ENCODE measurements at places on chromosomes 11 and 22.

DNA sequence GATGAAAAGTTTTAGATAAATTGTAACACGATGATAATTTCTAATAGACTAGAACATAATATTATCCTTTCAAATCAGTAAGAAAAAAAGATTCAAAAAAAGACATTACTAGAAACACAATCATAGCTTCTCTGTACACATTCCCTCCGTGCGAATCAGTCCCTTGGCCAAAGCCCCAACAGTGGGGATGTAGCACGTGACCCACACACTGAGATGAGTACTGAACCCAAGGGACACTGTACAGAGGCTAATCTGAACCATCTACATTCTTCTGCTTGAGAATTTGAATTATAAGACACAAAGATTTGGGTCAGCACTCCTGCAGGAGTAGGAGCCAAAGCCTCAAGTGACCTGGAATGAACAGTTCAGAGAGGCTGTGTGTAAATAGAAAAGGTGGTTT is 353.7 kb downstream of the INSC start:
- DNase-seq: no peak

DNA sequence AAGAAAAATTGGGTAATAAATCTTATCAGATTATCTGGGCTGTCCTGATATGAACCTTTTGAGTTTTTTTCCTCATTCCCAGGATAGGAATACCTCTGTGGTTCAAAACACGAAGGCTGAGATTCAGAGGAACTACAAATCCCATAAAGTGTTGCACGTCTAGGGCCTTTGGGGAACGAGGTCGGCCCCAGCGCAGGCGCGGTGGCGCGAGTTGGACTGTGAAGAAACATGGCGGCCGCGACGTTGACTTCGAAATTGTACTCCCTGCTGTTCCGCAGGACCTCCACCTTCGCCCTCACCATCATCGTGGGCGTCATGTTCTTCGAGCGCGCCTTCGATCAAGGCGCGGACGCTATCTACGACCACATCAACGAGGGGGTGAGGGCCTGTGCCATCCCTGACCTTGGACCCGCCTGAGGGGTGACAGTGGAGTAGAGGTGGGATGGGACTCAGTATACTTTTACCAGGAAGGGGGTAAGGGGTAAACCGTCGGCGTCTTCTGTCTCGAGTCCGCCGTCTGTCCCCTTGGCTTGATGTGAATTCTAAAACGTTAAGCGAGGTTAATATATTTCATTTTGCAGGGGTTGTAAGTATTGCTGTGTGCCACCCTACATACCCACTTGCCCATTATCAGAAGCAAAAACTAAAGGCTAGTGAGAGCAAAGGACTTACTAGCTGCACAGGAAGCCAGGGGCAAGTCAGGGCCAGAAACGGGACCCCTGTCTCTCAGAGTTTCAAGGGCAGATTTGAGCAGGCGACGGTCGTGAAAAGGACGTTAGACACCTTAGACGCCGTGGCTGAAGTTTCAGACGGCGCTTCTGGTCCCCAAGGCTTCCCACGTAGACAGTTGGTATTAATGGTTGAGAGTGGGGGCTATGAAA is at the start of gene UQCR10:
TSS of gene UQCR10 (plus strand) at position 199 of the 881 bp plus-strand sequence. CDS start at position 229, 30 bp downstream.
- DNase-seq: peak; percentile 73

DNA sequence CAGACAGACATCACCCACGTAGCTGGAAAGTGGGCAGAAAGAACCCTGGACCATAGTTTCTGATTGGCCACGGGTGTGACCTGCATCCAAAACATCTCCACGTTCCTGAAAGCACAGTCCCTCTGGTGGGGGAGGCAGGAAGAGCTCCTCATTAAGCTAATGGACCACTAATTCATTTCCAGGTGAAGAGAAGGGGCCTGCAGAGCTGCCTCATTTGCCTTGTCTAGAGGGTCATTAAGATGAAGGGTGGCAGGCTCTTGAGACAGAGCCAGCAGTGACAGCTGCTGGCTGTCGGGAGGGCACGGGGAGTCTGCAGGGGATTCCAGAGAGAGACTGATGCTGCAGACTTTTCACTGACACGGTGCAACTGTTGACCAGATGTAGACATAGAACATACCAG is 149.6 kb upstream of the OPCML start:
- no peak for DNase-seq

GRCh38 chr11:3215346-3216026 is 3.1 kb downstream of the MRGPRG start:
- DNase-seq: no peak

GRCh38 chr11:12556788-12557384 is 117.3 kb upstream of the TEAD1 start:
- peak; percentile 94 for DNase-seq

- DNase-seq: no peak
These were observed 111.5 kb upstream of the SEZ6L start for GRCh38 chr22:26057731-26058130.

GRCh38 chr11:71098776-71099175 is 153.6 kb downstream of the SHANK2 start:
- no peak for DNase-seq

DNA sequence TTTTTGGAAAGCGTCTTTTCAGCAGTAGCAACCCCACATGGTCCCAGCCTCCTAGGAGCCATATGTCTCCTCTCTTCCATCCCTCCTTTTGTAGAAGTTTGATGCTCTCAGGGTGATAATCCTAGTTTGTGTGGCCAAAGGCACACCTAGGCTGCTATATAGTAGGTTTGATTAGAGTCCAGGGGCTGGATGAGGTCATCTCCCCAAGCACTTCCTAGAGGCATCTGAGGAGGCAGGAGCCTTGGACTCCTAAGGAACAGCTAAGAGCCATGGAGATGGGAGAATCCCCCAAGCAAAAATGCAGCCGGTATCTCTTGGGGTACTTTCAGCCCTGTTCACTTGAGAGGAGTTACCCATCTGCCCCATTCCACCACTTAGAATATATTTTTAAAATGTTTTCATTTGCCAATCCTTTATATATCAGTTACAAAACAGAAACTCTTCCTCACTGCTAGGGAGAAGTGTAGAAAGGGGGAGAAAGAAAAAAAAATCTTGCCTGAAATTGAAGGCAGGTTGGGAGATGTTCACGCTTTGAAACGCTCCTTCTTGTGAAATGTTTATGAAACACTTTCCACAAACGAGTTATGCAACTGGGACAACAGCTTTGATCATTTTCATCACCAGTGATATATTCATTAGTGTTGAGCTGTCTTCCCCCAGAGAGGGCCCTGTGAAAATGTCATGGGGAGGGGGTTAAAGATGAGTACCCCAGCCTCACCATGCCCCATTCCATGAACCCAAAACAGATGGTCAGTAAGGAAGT is 31.9 kb upstream of the TLCD5 start:
- no peak for DNase-seq

DNA sequence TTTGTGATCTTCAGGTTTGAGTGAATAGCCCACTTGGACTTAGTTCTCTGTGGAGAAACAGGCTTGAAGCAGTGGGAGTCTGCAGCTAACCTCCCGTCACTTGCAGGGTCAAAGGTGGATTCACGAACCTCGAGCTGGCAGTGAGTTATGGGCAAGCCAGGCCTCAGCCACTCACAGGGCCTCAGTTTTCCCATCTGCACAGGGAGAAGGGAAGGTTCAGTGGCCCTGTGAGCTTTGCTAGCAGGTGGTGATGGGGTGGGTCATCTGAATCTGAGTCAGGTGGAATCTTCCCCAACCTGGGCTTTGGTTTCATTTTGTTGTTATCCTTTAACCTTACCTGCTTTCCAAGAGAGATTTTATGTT is 86.6 kb upstream of the GRIK4 start:
- DNase-seq: no peak

DNA sequence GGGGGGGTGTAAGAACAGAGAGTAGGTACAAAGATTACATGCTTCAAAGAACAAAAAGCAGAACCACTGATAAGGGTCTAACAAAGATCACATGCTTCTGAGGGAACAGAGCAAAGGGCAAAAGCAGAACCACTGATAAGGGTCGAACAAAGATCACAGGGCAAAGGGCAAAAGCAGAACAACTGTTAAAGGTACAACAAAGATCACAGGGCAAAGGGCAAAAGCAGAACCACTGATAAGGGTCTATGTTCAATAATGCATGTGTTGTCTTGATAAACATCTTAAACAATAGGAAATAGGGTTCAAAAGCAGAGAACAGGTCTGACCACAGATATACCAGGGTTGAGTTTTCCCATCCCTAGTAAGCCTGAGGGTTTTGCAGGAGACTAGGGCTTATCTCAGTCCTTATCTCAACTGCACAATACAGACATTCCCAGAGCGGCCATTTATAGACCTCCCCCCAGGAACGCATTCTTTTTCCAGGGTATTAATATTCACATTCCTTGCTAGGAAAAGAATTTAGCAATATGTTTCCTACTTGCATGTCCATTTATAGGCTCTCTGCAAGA is 81.9 kb upstream of the PGR start:
- no peak for DNase-seq

- DNase-seq: no peak
These were observed 91.7 kb upstream of the CSNK2A3 start for GRCh38 chr11:11444804-11445131.

GRCh38 chr11:68014157-68014946 is 4.2 kb downstream of the ALDH3B1 start:
- no peak for DNase-seq

DNA sequence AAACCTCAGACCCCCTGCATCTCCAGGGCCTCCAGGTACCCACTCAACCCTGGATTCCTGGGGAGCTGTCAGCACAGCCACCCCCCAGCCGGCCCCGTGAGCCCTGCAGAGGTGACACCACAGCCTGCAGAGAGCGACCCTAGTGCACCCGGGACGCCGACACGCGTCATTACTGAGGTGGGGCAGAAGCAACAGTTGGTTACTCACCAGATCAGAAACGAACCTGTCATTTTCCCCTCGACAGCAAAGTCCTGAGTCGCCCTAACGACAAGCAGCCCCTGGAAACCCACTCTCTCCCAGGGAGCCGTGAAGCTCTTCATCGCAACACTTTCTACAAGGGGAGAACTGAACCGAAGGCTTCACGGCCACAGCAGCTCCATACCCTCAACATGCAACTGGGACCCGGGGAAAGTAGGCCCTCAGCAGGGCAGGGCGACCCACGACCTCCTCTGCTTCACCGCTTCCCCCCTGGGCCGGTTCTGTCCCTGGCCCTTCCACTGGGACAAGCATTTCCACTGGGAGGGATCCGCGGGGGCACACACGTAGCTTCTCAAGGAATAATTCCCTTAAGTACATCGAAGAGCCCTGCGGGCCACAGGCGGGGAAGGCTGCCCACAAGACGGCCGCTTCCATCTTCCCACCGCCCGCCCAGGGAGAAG is 1.6 kb downstream of the BRD1 start:
- no peak for DNase-seq

DNA sequence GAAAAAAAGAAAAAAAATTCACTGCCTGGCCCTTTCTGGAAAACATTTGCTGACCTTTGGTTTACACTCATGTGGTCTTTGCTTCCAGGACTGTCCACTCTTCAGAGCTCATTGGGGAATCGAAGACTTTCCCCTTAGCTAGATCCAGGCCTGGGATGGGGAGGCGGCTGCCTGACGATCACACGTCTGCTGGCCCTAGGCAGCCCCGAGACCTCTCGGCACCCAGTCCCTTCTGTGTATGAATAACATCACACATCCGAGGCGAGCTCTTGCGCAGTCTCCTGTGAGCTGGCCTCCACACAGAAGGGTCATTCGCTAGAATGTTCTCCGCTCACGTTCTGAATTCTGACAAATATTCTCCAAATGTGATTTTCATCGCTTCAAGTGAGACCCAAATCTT is 25.7 kb upstream of the GAL start:
- no peak for DNase-seq
